ENCODE measurements at places on chromosomes 12 and 14. TPM values are rescaled to one million over a fixed set of nuclear protein-coding genes. Genes with fewer than 3 reads are reported as not detected.

- no peak for DNase-seq
These were observed 47.8 kb downstream of the TESC start for GRCh38 chr12:117051380-117051779.

Gene SLC38A6
- total RNA-seq, result 93.3 TPM

DNA sequence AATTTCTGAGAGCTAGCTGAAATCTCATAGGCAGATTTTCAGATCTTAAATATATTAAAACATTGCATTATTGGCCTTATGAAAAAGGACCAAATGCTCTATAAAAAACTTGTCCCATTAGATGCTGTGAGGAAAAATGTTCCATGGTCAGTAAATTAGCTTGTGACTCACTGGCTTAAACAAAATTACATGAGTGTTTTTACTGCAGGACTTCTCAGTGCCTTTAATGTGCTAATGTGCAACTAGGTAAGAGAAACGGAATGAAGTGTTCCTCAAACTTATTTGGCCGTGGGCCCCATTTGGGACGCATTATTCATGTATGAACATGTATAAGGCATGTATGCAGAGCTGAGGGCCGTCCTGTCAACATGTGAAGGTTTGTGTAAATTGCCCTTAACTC lies 41.7 kb downstream of the MYRFL start:
- no peak for DNase-seq

GRCh38 chr14:63275611-63276010 lies 43.1 kb downstream of the GPHB5 start:
- no peak for DNase-seq

Gene LTBR
- total RNA-seq, result 78.4 TPM

All from fibroblast of lung (primary cell).